NCI-H187 (cell line): ENCODE measurements at places on chromosomes 3 and 15.
A peak's percentile ranks its signal among the peaks of the same experiment; 100 is the strongest.

DNA sequence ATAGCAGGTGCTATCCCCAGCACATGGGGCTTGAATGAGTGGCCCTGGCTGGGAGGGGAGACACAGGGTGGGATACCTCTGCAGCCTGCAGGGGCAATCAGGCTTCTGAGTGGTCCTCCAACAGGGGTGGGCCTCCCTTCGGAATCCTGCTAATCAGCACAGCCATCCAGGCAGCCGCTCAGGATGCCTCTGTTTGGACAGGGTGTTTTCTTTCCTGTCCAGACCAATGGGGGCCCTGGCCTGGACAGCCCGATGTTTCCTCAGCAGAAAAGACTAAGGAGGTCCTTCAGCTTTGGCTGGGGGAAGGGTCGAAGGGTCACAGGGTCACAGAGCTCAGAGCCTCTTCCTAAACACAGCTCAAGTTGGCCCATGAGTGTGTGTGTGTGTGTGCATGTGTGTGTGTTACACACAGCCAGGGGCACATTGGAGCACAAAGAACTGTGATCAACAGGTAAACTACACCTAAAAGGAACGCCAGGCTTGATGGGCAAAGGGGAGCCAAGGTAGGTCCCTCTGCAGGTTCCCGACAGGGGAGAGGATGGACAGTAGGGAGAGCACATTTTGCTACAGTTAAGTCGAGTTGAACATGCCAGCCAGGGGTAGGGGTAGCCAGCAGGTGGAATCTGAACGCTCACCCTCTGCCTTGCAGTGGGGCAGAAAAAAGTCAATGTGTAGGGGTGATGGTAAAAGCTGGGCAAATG lies 1.1 kb upstream of the HAPLN3 start:
- DNase-seq: no peak

DNA sequence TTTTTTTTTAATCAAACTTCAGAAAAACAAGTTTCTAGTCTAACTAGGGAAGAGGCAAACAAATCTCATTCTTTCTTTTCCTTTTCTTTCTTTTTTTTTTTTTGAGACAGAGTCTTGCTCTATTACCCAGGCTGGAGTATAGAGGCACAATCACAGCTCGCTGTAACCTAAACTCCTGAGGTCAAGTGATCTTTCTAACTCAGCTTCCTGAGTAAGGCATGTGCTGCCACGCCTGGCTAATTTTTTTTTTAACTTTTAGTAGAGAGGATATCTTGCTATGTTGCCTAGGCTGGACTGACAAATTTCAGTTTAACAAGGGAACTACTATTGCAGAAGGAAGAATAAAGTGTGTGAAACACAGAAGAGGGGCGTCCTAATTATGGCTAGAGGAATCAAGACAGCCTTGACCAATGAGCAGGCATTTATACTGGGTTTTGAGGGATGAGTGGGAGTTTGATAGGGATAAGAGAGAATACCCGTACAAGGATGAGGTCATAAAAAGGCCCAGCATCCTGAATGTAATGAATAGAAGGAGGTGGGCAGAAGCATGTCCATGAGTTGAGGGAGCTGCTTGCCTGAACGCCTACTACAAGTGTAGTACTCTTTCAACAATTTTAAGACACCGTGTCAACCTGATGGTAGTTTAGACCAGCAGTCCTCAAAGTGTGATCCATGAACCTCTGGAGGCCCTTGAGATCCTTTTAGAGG lies 6.7 kb upstream of the ZFAND6 start:
- DNase-seq: no peak

DNA sequence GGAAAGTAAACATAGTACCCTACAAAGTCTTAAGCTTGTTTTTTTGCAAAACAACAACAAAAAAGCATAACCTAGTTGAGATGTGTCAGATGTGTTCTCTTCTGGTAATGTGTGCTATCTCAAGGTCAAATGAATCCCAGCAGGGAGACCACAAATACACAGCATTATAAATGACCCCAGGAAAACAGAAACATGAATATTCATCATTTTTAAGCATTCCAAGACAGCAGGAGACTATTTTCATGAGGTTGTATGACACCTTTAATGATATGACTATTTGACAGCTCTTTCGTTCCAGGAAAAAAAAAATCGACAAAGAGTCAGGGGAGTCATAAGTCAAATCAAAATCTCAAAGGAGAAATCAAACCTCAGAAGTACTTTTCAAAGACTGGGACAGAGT lies 62.7 kb upstream of the CBLB start:
- DNase-seq: no peak

- peak; percentile 13 for DNase-seq
Measured at GRCh38 chr3:157532529-157533297, 29.5 kb upstream of the VEPH1 start.

GRCh38 chr3:18987862-18988447 lies 160.4 kb upstream of the KCNH8 start:
- DNase-seq: no peak

DNA sequence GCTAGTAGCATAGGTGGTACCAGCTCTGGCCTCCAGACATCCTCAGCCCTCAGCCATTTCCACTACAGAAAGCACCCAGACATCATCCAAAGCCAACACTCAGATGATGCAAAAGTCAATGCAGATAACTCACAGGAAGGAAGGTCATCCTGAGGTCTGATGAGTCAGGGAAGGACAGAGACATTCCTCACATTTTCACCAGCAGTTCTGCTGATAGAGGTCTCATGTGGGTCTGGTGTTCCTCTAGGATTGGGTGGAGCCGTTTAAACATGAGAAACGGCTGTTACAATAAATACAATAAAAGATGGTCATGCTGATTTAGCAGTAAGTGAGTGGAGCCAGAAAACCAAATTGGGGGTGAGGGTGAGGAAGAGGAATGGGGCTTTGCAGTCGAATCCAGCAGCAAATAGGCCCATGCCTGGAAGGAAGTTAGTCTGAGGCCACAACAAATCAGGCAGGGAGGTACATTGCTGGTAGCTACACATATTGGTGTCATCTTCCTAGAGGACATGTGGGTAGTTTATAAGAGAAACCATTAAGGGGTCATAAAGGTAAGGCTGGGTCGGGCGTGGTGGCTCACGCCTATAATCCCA lies 33.3 kb upstream of the FLNB start:
- DNase-seq: no peak

GRCh38 chr15:59200560-59200959 lies 6.1 kb upstream of the LDHAL6B start:
- DNase-seq: no peak

GRCh38 chr3:50254577-50255250 lies 14.2 kb upstream of the SEMA3B start:
- no peak for DNase-seq

DNA sequence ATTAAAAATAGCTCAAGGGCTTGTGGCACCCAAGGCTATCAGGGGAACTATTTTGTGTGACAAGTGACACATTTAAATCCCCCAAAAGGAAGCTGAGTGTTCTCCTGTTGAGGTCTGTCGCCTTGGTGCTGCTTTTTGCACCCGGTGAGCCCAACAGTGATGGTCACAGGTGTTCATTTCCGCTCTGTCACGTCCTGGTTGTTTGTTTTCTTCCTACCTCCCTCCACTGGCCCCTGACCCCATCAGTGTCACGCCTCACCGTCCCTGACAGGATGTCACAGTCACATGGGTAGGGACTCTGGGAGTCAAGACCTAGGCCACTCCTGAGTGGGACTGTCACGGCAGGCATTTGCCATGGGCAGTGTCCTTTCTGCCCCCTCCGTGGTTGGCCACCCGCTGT lies 11.2 kb downstream of the SLCO3A1 start:
- no peak for DNase-seq

GRCh38 chr3:15174953-15175352 lies 31.1 kb upstream of the CAPN7 start:
- DNase-seq: no peak

DNA sequence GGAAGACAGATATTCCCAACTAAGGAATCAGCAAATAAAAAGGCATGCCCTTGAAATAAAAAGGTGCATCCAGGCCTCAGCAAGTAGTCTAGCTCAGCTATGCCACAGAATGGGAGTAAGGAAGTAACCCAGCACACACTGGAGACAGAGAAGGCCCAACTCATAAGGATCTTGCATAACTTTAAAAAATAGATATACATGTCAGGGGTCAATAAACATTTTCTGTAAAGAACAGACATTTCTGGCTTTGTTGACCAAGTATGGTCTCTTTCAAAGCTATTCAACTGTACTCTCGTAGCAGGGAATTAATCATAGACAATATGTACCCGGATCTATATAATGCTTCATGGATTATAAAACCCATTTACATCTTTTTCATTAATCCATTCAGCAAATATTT lies 449.3 kb downstream of the TAFA4 start:
- no peak for DNase-seq

GRCh38 chr3:38634111-38634510 lies 15.4 kb downstream of the SCN5A start:
- DNase-seq: no peak

DNA sequence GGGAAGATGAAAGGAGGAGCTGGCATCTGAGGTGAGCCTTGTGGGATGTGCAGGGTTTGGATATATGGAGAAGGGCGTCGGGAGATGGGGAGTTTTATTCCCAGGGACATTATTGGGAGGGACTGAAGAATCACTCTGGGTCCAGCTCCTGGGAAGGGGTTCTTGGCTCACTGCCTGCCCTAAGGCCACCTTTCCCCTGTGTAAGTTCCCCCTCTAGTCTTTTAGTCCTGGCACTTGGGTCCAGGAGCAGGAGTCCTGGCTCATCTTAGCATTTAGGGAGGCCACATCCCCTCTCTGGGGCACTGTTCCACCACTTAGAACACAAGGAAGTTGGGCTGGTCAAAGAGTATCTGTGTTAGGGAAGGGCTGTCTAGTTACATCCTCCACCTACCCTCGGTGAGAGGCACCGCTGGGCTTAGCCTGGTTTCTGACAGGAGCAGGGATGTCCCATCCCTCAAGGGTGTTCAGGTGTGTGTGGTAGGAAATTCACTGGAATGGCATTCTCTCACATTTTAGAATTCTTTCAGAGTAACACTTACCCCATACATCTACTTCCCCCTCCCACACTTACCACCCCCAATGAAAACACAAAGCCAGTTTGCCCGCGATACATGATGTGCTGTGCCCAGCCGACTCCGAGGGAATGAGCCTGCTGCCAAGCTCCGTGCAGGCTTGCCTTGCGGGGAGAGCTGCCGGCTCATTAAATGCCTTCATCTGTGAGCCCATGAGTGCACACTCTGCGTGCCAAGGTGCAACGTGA lies 86.7 kb downstream of the FAM43A start:
- no peak for DNase-seq

GRCh38 chr3:12175137-12175593 lies 16.5 kb upstream of the TIMP4 start:
- DNase-seq: no peak

DNA sequence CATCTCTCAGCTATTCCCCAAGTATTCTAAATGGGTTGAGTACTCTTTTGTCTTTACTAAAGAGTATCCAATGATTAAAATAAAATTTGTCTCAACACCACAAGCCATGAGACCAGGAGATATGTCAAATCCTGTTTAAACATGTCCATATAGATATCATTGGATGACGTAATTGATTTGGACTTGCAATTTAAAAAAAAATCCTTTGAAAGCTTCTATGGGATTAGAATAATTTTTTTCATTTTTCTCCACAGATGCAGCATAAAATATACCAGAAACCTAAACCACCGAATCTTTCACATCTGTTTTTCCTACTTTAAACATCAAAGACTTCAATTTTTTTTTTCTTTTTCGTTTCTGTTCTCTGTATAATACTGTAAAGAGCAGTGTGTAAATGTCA lies 1022.3 kb downstream of the EPHA3 start:
- no peak for DNase-seq

DNA sequence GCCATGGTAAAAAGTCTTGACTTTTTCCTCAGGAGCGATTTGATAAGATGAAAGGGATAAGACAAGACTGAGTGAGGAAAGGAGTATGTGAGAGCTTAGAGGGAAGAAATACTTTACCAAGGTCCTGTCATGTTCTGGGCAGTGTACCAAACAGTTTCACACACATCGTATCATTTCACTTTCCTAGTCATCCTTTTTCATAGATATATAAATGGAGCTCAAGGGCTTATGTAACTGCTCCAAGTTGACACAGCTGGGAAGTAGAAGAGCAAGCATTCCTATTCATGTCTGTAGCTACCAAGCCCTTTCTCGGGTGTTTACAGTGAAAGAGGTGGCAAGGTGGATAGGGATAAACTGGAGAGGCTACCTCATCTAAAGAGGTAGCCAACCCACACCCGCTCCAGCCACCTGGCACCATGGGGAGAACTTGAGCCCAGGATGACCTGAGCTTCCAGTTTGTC lies 57.4 kb downstream of the MRPS25 start:
- DNase-seq: no peak

DNA sequence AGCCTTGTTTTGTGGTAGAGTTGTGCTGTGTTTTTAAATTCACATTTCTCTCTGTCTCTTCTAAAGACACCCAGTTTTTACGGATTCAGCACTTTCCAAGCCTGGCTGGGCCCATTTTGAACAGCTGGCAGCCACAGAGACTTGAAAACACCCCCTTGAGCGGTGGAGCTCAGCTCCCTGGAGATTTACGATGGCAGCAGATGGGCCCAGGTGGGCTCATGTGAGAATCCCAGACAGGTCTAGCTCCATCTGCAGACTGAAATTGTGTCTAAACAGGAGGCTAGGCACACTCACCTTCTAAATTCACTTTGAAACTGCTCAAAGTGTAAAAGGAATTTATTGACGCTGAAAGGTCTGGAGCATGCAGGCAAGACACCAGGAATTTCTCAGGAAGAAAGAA lies 232.0 kb upstream of the HES1 start:
- DNase-seq: no peak

DNA sequence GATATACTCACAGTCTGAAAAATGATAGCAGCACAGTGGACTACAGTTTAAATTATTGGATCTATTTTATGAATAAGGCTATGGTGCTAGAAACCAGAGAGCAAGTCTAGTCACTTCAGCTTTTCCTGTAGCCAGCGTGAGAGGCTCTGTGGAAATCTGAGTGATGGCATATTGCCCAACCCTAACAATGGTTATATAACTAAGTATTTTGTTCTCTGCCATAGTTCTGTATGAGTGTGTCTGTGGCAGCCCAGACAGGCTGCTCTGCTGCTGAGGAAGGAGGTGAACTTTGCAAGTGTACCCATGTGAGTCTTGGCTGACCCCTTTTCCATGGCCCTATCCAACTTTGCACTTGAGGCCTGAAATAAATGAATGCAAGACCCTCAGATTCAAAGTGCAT lies 105.7 kb downstream of the LRTM1 start:
- no peak for DNase-seq

- DNase-seq: no peak
Measured at GRCh38 chr15:88036154-88036839, 220.2 kb downstream of the NTRK3 start.

DNA sequence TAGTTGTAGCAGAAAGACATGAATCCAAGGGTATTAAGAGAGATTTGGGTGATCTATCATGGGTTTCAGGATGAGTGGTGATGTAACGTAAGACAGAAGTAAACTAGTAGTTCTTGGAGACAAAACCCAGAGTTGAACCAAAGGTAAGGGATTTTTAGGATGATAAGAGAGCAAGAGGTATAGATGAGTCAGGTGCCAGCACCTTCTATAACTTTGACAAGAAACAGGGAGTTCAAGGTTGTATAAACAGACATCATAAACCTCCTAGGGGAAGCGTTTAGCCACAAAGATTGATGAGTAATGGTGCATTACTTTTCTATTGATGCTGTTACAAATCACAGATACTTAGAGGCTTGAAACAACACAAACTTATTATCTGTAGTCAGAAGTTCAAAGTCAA lies 447.3 kb upstream of the ARHGEF26 start:
- no peak for DNase-seq

- no peak for DNase-seq
Measured at GRCh38 chr15:33508703-33509102, 197.9 kb downstream of the RYR3 start.
